ENCODE measurements at places on chromosomes 11 and 22.

- peak; percentile 86 for DNase-seq
Observed at GRCh38 chr22:45413368-45414211, at the start of the genes RIBC2 and SMC1B. RIBC2 (plus strand) TSS chr22:45413693; CDS start chr22:45413887, 194 bp downstream. SMC1B (minus strand) TSS chr22:45413599; CDS start chr22:45413567, 32 bp downstream.

DNA sequence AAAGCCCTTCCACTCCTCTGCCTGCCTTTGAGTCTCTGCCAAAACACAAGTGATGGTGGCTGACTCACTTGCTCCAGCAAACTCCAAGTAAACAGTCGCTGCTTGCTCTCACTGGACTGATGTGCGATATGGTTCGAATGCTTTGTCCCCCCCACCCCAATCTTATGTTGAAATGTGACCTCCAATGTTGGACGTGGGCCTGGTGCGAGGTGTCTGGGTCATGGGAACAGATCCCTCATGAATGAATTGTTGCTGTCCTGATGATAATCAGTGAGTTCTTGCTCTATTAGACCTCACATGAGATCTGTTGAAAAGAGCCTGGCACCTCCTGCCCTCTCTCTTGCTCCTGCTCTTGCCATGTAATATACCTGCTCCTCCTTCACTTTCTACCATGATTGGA, 747.9 kb downstream of the OPCML start:
- DNase-seq: no peak

DNA sequence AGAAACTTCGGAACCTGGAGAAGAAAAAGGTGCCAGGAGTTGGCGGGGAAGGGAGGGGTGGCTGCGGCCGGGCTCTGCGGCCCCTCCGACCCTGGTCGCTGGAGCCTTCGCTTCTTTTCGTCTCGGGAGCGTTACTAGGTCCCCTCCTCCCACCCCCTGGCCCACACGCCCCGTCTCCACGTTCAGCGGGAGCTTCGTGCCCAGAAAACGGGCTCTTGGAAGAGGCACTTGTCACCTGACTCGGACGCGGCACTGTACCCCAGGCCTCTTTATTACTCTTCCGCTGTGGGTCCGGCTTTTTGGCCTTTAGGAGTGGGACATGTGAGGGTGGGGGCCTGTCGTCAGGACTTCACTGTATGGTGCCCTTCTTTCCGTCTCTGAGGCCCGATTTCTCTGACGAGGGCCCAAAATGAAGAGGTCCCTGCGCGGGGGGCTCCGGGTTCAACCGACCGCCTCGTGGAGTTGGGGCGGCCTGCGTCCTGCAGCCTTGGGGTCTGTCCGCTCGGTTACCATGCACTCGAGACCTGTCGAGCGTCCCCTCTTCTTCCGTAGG, 1.2 kb downstream of the CAPRIN1 start:
- peak; percentile 10 for DNase-seq

- no peak for DNase-seq
Observed at GRCh38 chr11:27312110-27312509, 50.9 kb downstream of the CCDC34 start.

GRCh38 chr11:43921561-43922294, 20.7 kb upstream of the C11orf96 start:
- no peak for DNase-seq

DNA sequence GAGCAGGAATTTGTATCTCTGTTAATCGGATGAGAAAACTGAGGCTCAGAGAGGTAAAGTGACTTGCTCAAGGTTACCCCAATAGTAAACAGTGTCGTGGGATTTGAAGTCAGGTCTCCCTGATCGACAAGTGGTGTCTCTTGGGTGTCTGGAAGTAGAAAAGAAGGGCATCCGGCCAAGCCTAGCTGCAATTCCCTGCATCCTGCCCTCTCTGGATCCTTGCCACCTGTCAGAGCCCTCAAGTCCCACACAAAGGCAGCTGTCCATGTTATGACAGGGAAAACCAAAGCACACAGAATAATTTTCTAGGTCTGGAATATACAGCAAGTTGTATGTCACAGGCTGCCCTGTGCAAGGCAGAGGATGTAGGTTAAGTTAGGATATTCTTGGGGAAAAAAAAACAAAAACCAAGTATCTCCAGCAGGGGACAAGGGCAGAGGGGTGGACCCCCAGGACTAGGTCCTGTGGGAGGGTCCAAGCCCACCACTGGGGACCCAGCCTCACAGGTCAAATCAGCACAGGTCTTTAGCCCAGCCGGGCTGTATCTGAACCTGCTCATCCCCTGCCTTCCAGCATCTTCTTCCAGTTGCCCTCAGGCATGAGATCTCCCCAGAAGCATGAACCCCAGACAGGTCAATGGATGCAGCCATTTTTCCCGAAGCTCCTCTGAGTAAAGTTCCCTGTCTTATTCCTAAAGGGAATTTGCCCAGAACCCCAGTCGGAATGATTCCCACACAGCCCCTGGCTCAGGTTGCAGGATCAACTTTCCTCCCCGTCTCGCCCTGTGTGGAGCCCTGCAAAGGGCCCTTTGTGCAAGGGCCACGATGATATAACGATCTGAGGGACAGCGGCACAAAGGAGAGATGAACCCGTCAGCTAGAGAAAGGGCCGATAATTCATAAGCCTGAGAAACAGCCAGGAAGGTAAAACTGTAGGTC, 15.0 kb downstream of the USH1C start:
- no peak for DNase-seq
